ENCODE measurements at places on chromosomes 3 and 15.

GRCh38 chr15:62432702-62433398 is 267.8 kb upstream of the C2CD4B start:
- DNase-seq = no peak

DNA sequence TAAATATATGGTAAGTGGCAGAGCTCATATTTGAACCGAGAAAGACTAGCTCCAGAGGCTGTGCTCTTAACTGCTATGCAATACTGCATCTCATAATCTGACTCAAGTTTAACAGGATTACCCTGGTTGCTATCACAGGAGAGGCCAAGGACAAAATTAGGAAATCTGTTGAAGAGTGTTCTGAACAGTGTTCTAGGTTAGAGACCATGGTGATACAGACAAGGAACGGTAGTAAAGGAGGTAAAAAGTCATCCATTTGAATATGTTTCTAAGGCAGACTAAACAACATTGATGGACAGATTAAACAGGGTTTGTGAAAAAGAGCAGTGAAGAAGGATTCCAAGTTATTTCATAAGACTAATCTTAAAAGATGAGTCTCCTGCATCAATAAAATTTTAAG is 22.1 kb downstream of the PLOD2 start:
- DNase-seq = no peak

GRCh38 chr3:161551697-161552096 is 55.1 kb downstream of the OTOL1 start:
- DNase-seq = no peak

- DNase-seq = no peak
These were observed 4.8 kb upstream of the DAZL start for GRCh38 chr3:16609927-16610580.

- no peak for DNase-seq
These were observed 8.0 kb upstream of the KBTBD8 start for GRCh38 chr3:66989860-66990696.

DNA sequence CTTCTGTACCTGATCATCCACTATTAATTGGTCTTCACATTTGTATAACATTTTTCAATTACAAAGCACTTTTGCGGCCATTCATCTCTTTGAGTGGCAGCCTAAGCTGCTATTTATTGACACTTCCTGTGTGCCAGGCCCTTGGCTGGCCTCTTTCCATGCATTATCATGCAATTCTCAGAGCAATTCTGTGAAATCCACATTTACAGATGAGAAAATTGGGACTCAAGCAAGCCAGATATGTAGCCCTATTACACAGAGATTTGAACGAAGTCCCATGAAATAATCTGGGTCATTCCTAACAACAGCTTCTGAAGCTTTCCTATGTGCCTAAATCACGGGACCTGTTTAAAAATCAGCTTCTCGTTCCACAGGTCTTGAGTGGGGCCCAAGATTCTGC is 17.4 kb downstream of the SLC6A1 start:
- DNase-seq = no peak

GRCh38 chr3:99866261-99866761 is 48.6 kb downstream of the CMSS1 start:
- no peak for DNase-seq

- no peak for DNase-seq
These were observed 11.0 kb upstream of the ARL14 start for GRCh38 chr3:160665784-160666526.

DNA sequence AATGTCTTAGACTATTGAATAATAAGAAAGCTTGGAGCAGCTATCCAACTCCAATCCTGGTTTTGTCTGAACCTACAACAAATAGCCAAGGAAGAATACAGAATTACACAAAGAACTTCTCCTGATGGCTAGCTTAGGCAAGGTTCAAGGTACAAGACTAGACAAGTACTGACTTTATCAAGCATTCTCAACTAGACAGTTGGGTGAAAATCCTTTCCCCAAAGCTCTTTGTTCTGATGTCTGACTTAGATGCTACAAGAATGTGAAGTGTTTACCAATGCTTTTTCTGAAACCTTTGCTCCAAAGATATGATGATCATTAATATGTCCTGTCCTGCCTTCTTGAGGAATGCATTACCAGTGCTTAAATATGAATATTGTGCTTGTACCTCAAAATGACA is 113.8 kb downstream of the ANXA2 start:
- no peak for DNase-seq

- DNase-seq = no peak
These were observed 380.5 kb upstream of the CFAP20DC start for GRCh38 chr3:59430341-59430740.

GRCh38 chr3:182837855-182838454 is 44.7 kb downstream of the ATP11B start:
- peak; percentile 25 for DNase-seq

GRCh38 chr15:74888716-74889115 is 1.1 kb upstream of the MPI start:
- DNase-seq = no peak

DNA sequence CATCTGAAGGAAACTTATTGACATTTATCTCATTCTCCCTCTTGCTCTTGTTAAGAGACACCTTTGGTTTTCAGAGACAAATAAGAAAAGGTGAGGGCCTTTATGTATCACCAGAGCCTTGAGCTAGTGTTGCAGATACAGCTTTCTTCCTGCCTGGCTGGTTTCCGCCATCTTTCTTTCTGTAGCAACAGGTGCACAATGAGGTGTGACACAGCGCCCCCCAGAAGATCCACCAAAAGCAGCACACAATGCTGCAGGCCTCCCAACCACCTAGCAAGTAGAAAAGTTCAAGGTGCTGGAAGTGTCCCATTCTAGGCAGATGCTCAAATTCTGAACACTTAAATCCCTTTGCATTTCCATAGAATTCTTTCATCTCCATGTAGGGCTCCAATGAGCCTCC is 106.6 kb downstream of the FOXP1 start:
- no peak for DNase-seq

DNA sequence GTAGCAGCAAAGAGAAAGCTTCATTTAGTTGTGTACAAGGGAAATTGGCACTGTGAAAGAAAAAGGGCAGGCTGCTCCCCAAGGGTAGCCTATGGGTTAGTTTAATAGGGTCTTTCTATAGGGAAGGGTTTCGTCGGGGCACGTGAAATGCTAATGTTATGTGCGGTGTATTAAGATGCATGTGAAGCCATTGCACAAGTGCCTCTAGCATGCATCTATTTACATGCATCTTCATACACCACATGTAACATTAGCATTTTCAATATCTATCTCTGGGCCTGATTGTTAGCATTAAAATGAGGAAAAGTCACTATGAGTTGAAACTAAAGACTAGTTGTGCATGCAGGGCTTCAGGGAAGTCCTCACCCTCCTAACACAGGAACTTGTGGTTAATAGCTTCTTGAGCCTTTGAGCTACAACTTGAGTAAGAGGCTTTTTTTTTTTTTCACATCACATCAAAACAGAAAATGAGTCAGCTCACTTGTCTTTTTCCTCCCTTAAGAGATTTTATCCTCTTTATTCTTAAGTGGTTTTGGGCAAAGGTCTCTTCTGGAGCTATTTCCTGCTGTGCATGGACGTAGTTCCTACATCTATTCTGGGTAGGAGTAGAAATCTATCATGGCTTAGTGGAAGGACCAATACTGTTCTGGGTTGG is 613.4 kb downstream of the ZPLD1 start:
- DNase-seq = no peak

DNA sequence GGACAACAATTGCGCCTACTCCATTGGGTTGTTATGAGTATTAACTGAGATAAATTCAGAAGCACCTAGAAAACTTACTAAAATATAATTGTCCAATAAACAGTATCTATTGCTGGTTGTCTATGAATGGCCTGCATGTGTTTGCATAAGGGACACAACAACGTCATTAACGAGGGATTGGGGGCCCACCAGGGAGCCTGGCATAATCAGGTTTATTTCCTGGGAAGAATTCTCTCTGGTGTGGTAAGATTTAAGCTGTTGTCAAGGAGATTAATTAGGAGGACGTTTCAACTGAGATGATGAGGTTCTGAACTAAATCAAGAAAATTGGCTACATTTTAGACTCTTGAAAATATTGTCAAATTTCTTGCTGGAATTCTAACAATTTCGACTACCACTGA is 176.1 kb upstream of the CDIN1 start:
- no peak for DNase-seq

GRCh38 chr3:160637086-160637485 is 39.9 kb upstream of the ARL14 start:
- no peak for DNase-seq

DNA sequence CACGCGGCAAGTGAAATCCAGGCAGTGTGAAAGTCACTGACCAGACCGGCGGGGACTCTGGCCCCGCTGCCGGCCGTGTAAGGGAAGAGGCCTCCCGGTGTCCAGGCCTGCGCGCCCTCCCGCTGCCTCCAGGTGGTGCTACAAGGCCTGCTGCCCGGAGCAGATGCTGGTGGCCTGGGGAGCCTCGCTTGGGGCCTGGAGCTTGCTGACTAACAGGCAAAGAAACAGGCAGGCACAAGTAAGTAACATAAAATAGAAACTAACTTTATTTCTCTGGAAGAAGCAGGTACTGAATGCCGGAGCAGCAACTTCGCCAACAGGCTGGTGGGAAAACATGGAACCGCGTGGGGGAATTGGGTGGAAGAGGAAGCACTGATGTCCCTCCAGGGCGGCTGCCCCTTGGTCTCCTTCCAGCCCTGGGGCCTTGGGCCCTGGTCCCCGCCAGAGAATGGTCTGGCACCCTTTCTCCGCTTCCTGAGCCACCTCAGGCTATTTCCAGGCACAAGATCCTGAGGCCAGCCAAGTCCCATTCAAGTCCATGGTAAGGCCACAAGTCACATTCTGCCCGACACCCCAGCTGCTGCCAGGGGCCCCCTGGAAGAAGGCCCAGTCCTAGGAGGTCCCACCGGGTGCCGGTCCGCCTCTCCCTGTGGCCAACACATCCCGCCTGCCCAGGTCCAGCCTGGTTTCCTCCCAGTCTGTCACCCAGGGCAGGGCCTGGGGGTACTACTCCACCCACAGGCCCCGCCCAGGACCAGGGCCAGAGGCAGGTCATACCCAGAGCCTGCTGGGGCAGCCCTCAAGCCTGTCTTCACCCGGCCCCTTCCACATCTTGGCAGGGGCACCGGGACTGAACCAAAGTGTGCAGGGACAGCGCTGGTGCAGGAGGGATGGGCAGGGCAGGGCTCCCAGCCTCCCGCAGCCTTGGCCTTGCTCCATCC is 45.0 kb downstream of the TNK2 start:
- peak; percentile 48 for DNase-seq

DNA sequence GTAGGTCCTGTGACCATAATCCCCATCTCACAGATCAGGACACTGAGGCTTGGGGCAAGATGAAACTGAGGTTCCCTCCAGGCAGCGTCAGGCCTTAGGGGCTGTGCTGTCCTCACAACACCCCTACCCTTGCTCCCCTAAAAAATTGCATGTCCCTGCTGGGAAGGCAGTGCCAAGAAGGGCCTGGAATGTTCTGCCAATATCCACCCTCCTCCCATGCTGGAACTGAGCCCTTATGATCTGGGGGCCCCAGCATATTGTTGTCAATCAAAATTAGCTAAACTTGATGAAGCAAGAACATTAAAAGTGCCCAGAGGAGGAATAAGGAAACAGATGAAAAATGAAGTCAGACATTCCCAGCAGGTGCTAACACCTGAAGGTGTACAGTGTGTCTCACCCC is 13.4 kb upstream of the RTP3 start:
- DNase-seq = no peak

All from CD8-positive, alpha-beta memory T cell (primary cell).